Sigmoid colon (tissue), 7 donors: ENCODE measurements at places on chromosomes 16 and 17.

- H3K27me3 ChIP-seq = no peaks in the 10 kb centered on the region
- H3K36me3 ChIP-seq = no peaks in the 10 kb centered on the region
- no peak overlapping the region for H3K27ac ChIP-seq
- H3K4me1 ChIP-seq = no peaks in the 10 kb centered on the region
Observed at GRCh38 chr16:59459806-59460205, 725.7 kb upstream of the GOT2 start.

DNA sequence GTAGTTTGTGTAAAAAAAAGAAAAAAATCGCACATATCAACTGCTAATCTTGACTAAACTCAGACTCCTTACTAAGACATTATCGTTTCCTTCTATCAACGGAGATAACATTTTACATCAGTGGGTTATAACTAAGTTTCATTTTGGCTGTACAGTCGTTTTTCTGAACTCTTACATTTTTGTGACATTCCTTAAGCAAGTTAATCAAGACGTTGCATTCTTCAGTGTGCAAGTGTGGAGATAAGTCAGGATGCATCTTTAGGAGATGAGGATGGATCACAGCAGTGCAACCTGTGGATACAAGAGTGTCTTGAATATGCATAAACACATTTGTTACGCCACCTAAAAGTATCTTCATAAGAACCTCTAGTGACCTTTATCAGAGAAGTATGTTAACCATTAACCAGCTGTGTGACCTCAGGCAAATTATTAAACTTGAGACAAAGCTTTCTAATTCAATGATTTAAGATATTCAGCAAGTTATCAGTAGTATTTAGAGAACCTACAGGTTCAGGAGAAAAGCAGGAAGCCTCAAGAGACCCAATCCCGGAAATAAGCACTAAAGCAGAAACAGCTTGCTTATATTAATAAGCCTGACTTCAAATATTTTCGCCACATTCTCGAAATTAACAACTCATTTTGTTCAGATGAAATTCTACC, 9.4 kb downstream of the CMC2 start:
- no peaks in the 10 kb centered on the region for H3K27me3 ChIP-seq
- no peak for DNase-seq
- H3K27ac ChIP-seq = peak overlapping the region; percentile 19
- no peaks in the 10 kb centered on the region for H3K4me1 ChIP-seq

DNA sequence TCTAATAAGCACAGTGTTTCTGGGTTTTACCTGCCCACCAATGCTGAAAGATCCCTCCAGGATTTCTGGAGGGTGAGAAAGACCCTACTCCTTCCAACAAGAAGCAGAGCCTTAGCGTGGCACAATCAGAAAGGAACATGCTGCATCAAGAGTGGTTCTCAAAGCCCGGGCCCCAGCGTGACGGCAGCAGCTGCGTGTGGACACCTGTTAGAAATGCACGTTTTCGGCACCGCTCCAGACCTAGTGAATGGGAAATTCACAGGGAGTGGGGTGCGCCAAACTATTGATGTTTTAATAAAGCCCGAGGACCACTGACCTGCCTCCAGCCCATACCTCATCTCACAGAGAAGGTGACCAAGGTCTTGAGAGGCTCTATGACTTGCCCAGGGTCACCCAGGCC, 55.8 kb downstream of the PECAM1 start:
- no peaks in the 10 kb centered on the region for H3K36me3 ChIP-seq
- no peaks in the 10 kb centered on the region for H3K4me1 ChIP-seq
- no peak overlapping the region for H3K27ac ChIP-seq
- DNase-seq = no peak

DNA sequence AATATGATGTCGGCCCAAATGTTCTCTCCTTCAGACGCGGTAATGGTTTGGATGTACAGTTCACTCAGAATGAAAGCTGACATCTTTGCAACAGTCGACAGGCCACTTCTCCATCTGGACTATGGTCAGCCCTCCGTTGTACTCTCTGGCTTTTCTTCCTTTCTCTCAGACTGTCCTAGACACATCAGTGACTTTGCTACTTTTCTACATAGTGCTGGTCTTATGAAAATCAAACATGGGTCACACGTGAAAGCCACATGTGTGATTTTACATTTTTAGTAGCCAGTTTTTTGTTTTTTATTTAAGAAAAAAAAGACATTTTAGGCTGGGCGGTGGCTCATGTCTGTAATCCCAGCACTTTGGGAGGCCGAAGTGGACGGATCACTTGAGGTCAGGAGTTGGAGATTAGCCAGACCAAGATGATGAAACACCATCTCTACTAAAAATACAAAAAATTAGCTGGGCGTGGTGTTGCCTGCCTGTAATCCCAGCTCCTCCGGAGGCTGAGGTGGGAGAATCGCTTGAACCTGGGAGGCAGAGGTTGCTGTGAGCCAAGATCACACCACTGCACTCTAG, 644.1 kb downstream of the KCNJ2 start:
- H3K36me3 ChIP-seq = no peaks in the 10 kb centered on the region
- H3K27me3 ChIP-seq = no peaks in the 10 kb centered on the region
- no peak overlapping the region for H3K27ac ChIP-seq
- no peak overlapping the region for H3K4me3 ChIP-seq
- no peak for DNase-seq

GRCh38 chr17:77579131-77579530, 379.4 kb upstream of the TNRC6C start:
- H3K27me3 ChIP-seq = no peaks in the 10 kb centered on the region
- no peak overlapping the region for H3K4me3 ChIP-seq
- peaks cover 3% of the 10 kb centered on the region for H3K4me1 ChIP-seq
- H3K36me3 ChIP-seq = no peaks in the 10 kb centered on the region
- no peak overlapping the region for H3K27ac ChIP-seq

DNA sequence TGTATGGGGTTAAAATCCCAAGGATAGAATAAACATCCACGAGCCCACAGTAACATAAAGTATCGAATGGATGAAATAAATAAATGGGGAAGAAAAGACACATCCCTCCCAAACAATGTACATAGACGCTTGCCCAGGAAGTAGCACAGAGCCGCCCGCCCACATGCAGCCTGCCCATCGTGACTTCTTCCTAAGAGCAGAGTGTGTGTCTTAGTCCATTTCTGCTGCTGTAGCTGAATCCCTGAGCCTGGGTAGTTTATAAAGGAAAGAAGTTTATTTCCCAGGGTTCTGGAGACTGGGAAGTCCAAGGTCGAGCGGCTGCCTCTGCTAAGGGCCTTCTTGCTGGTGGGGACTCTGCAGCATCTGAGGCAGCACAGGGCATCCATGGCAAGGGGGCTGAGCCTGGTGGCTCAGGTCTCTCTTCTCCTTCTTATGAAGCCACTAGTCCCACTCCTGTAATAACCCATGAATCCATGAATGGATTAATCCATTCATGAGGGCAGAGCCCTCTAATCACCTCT, 39.4 kb upstream of the ZNF469 start:
- no peak overlapping the region for H3K4me3 ChIP-seq
- H3K36me3 ChIP-seq = no peaks in the 10 kb centered on the region
- DNase-seq = no peak

GRCh38 chr16:67847064-67847861, at the start of gene CENPT:
Gene CENPT (minus strand): TSS chr16:67847693. CDS start chr16:67833859, 13,834 bp downstream.
- H3K4me1 ChIP-seq = no peaks in the 10 kb centered on the region
- peak; percentile 81 for DNase-seq
- no peaks in the 10 kb centered on the region for H3K36me3 ChIP-seq

DNA sequence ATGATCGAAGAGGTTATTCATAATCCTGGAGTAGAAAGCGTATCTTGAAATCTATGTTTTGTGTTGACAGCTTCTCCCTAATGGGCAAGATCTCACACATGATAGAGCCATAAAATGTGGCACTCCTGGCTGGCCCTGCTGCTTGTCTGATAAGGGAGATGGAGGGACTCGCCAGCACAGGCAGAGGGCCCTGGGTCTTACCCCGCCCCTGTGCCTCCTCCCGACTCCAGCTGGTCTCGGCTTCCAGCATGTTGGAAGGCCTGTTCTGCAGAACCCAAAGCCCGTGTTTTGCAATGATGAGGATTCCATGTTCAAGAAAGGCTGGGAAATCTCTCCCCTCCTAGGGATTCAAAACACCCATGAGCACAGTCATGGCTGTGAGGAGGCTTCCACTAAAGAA, 106.7 kb upstream of the SDK2 start:
- no peak overlapping the region for H3K27ac ChIP-seq
- no peaks in the 10 kb centered on the region for H3K27me3 ChIP-seq
- DNase-seq = no peak
- no peaks in the 10 kb centered on the region for H3K4me1 ChIP-seq
- no peaks in the 10 kb centered on the region for H3K36me3 ChIP-seq
- no peak overlapping the region for H3K4me3 ChIP-seq

DNA sequence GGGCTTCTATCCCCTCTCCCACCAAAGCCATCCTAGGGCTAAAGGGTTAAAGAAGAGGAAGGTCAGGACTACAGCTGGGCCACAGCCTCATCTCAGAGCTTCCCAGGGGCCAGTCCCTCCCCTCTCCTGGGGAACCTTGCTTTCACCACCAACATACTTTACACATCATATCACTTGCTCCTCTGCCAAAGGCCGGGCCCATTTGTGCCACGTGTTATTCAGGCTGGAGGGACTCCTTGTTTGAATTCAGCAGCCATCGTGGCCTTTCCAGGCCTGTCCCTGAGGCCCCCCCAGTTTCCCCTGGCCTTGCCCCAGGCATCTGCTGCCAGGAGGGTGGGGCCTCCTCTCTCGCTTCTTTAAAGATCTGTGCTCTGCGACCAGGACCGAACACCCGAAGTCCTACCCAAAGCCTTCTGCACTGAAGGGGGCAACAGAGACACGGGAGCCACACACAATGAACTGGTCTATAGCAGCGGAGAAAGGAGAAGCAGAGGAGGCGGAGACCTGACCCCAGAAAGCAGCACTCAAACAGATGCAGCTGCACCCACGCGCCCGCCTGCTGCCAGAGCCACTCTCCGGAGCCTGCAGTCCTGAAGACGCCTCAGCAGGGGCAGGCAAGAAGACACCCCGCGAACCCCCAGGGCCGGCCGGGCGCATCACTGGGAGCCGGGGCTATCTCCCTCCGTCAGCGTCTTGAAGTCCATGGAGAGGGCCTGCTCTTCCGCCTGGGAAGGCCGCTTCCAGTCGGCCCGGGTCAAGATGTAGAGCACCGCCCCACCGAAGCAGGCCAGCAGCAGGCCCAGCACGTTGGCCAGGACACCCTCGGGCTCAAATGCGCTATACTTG, 12.1 kb downstream of the CYB561 start:
- no peaks in the 10 kb centered on the region for H3K36me3 ChIP-seq
- DNase-seq = peak; percentile 93
- H3K4me3 ChIP-seq = no peak overlapping the region
- H3K4me1 ChIP-seq = peaks cover 37% of the 10 kb centered on the region

DNA sequence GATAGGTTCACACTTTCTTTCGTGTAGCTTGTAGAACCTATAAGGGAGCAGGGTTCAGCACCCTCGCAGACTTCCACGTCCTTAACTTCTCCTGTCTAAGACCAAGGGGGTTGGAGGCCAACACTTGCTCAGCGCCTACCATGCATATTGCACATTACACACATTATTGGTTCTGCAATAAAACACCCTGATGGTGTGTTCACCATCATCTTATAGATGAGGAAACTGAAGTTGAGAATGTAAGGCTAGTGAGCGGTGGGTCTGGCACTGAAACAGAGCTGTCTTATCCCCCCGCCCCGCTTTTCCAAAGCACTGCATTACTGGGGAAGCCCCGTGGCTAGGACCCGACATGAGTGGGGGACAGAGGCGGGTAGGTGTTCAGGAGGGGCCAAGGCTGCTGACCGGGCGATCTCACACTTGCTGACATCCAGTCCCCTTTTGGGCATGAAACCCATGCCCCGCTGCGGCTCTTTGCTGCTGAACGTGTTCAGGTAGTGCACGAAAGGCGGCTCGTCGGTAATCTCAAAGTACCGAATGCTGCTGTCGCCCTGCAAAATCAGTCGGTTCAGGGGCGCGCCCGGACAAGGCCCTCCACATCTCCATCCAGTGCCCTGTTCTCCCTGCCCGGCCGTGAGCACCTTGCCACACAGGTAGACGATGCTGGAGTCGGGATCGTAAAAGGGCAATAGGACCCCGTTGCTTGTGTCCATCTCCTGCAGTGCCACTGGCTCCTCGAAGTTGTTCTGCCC, 6.2 kb downstream of the CORO6 start:
- no peaks in the 10 kb centered on the region for H3K36me3 ChIP-seq
- DNase-seq = no peak
- H3K27ac ChIP-seq = peak overlapping the region; percentile 74
- no peaks in the 10 kb centered on the region for H3K27me3 ChIP-seq

GRCh38 chr16:55154262-55154661, 169.7 kb upstream of the IRX6 start:
- H3K4me3 ChIP-seq = no peak overlapping the region
- H3K27ac ChIP-seq = no peak overlapping the region
- H3K27me3 ChIP-seq = no peaks in the 10 kb centered on the region
- DNase-seq = no peak
- H3K36me3 ChIP-seq = no peaks in the 10 kb centered on the region

DNA sequence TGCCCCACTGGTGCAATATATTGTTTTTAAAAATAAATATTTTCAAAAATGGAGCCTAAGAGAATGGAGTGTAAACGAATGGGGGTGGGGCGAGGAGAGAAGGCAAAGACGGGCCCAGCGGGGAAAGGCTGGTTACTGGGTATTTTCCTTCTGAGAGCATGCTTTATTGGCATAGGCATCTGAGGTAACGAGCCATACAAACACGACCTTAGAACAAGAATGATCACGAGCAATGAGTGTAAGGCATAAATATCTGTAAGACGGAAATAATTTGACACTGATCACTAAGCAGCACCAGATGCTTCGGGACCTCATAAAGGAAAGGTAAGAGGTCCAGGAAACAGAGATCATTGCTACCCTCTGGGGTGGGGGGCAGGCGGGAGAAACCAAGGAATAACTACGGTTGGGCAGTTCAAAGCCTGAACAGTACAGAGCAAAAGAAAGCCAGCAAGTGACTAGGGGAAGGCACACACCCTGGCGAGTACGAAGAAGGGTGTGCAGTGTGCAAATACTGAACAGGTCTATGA, 959 bp downstream of the SSH2 start:
- no peaks in the 10 kb centered on the region for H3K27me3 ChIP-seq
- H3K36me3 ChIP-seq = peaks cover 4% of the 10 kb centered on the region
- DNase-seq = no peak

- H3K4me3 ChIP-seq = no peak overlapping the region
- peaks cover 9% of the 10 kb centered on the region for H3K36me3 ChIP-seq
- no peaks in the 10 kb centered on the region for H3K27me3 ChIP-seq
- no peak overlapping the region for H3K27ac ChIP-seq
- peaks cover 17% of the 10 kb centered on the region for H3K4me1 ChIP-seq
- DNase-seq = peak; percentile 85
Observed at GRCh38 chr17:81090361-81091136, 55.6 kb downstream of the BAIAP2 start.

- peaks cover 19% of the 10 kb centered on the region for H3K4me1 ChIP-seq
- H3K27ac ChIP-seq = no peak overlapping the region
- no peaks in the 10 kb centered on the region for H3K36me3 ChIP-seq
Observed at GRCh38 chr16:2194852-2195321, 1.5 kb downstream of the CASKIN1 start.

DNA sequence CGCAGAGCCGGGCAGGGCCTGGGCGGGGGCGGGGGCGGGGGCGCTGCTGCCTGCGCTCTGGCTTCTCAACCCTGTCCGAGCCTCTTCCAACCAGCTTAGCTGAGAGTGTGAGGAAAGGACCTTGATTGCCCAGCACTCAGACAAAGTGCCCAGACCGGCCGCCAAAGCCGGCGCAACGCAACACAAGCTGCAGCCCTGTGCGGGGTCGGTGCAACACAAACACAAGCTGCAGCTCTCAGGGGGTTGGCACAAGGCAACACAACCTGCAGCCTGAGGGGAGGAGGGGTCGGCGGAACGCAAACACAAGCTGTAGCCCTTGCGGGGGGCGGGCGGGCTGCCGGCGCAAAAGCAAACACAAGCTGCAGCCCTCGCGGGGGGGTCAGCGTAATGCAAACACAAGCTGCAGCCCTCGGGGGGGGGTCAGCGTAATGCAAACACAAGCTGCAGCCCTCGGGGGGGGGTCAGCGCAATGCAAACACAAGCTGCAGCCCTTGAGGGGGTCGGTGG, 60.0 kb downstream of the KLHDC4 start:
- no peak overlapping the region for H3K27ac ChIP-seq
- no peak overlapping the region for H3K4me3 ChIP-seq
- H3K27me3 ChIP-seq = no peaks in the 10 kb centered on the region
- peaks cover 10% of the 10 kb centered on the region for H3K36me3 ChIP-seq
